ENCODE measurements at places on chromosomes 13 and 19.
A peak's percentile ranks its signal among the peaks of the same experiment; 100 is the strongest.

GRCh38 chr19:30681162-30682100 lies 309.2 kb downstream of the ZNF536 start:
- no peak for ATAC-seq

DNA sequence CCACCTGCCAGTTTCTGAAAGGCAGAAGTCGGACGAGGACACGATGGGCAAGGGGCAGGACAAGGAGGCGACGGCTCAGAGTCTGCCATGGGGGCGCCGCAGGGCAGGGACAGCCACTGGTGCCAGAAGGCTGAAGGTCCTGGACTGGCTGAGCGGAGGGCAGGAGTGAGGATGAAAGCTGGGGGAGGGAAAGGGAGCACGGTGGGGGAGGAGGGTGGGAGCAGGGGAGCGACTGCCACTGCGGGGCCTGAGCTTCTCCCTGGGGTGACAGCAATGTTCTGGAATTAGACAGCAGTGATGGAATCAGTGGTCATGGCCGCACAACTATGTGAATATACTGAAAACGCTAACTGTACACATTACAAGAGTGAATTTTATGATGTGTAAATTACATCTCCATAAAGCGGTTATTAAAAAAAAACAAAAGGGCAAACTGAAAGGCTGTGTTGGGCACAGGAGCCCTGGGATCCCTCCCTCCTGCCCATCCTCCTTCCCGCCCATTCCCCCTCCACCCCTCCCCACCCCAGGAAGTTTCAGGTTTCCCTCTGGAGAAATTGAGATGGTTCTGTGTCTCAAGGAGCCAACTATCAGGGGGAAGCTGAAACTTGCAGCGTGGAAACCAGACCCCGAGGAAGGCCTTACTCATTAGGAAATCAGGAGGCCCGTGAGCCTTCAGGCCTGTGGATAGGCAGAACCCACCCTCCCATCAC lies 15.9 kb downstream of the MLLT1 start:
- no peak for ATAC-seq

- no peak for ATAC-seq
These were observed 524.1 kb downstream of the GPC6 start for GRCh38 chr13:93750676-93751075.

- peak; percentile 31 for ATAC-seq
These were observed 8.0 kb downstream of the SPHK2 start for GRCh38 chr19:48627201-48627864.

- ATAC-seq, result no peak
These were observed 289.4 kb upstream of the MIR17HG start for GRCh38 chr13:91058066-91058465.

DNA sequence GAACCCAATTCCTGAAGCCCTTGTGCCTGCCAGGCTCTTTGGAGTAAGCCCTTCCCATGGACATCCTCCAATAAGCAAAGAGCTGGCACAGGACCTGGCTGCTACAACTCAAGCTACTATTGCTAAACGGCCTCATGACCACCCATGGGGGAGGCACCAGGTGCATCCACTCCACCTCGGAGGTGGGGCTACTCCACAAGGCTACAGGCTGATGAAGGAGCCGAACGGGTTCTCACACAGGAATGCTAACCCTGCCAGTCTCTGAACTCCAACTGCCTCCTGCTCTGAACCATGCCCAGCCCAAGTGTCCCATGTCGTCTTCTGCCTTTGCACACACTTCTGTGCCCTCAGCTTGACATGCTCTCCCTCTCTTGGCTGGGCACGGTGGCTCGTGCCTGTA lies 10.0 kb downstream of the SYMPK start:
- no peak for ATAC-seq

GRCh38 chr19:55479451-55480230 lies 3.2 kb downstream of the ZNF628 start:
- ATAC-seq, result no peak

- no peak for ATAC-seq
These were observed 1152.2 kb upstream of the SPRY2 start for GRCh38 chr13:81493144-81493543.

GRCh38 chr19:27679905-27680304 lies 1533.0 kb downstream of the UQCRFS1 start:
- no peak for ATAC-seq

- ATAC-seq, result no peak
These were observed 2.1 kb downstream of the DAPK3 start for GRCh38 chr19:3968556-3969434.

- ATAC-seq, result no peak
These were observed 8.8 kb downstream of the ERCC5 start for GRCh38 chr13:102854675-102855074.

- ATAC-seq, result no peak
These were observed 18.8 kb downstream of the UBE2L5 start for GRCh38 chr13:30440910-30441703.
